Activated T-helper 17 cell treated with anti-CD3 and anti-CD28 coated beads, Interleukin-2, amount 50 U/mL, for 72 hours (primary cell): ENCODE measurements at places on chromosomes 11 and 22. TPM values are rescaled to one million over a fixed set of nuclear protein-coding genes. Genes with fewer than 3 reads are reported as not detected.

GRCh38 chr11:101996111-101996510 lies 51.1 kb upstream of the CFAP300 start:
- no peak for ATAC-seq

DNA sequence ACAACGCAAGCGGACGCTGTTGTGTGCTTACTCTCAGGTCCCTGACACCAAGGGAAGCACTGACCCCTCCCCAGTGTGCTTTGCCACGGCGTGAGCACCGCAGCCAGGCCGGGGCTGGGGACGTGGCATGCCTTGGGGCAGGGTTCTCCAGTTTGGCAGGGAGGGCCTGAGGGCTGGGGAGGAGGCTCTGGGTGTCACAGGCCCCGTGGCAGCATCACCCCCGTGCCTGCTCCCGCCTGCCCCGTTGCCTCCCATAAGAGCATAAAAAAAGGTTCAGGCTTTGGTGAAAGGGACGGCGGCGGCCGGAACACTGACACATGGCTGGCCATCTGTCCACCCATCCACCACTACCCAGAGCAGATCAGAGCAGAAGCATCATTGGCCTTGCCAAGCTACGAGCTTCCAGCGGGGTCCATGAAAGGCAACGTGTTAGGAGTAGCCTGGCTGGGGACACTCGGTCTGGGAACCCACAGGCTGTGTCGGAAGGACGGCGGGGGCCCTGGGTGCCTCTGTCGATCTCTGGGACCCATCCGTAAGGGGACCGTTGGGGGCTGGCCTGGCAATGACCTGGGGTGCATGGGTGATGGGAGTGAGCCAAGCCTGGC lies 183.0 kb downstream of the IGLL1 start:
- ATAC-seq, result no peak

The BIK gene
- 1.9 TPM for total RNA-seq

GRCh38 chr11:125941619-125942611 lies 3.9 kb upstream of the VSIG10L2 start:
- ATAC-seq, result peak; percentile 80

DNA sequence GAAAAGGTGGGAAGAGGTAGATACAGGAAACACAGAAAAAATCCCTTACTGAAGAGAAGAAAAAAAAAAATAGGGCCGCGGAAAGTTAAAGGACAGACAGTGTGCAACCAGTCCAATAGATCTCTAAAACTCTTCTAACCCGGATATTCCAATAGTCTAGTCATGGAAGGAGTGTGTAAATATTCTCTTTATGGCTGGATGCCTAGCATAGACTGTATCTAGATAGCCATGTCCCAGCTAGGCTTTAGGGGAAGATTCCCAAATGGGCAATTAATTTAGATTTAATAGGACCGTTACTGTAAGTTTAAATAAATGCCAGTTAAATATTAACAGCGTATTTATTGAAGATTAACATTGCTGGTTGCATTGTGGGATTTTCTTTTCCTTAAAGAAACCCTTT lies 532.7 kb downstream of the NTM start:
- ATAC-seq, result no peak

DNA sequence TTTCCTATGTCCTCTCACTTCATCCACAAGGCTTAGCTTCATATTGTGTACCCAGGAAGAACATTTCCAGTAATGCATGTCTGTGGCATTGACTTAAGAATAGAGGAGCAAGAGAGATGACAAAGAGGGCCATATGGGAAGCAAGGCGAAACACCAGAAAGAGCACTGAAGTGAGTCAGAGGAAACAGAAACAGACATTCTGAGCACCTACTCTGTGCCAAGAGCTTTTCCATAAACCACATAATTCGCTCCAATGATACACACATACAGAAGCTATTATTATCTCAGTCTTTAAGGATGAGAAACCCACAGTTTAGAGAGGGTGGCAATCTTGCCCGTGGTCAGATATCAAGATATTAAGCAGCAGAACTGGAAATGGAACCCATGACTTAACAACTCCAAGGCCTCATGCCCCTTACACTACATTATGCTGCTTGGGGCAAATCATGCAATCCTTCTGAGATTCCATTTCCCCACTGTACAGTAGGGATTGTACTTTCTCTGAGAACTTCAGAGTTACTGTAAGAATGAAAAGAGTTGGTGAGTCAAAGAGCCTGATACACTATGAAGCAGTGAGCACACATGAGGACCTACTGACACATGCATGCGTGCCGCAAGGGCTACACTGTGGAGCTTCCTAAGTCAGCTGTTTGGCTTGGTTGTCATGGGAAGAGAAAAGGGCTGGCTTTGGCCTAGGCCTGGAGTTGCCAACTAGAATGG lies 126.6 kb downstream of the KCNC1 start:
- no peak for ATAC-seq

DNA sequence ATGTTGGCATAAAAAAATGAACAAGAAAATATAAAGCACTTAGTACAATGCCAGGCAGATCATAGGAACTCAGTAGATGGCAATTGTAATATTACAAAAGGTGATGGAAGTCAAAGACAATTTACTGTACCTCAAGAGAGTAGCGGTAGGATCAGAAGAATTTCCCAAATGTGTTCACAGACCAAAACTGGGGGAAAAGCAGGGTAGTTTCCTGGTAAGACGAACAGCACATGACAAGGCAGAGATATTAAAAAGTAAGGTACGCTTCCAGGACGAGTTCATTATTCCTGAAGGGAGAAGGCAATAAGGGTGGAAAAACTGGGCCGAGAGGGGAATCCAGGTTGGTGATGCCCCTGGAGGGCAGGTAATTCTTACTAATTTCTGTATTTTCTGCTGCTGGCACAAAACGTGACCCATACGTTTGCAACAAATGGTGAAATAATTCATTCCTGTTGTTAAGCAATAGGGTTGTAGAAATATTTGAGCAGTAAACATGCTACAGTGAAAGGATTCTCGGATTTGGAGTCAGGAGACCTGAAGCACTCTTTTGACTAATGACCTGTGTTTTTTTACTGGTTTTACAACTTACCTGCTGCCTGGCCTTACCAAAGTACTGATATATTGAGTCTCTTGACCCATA lies 786 bp upstream of the ANKRD42 start:
- no peak for ATAC-seq

DNA sequence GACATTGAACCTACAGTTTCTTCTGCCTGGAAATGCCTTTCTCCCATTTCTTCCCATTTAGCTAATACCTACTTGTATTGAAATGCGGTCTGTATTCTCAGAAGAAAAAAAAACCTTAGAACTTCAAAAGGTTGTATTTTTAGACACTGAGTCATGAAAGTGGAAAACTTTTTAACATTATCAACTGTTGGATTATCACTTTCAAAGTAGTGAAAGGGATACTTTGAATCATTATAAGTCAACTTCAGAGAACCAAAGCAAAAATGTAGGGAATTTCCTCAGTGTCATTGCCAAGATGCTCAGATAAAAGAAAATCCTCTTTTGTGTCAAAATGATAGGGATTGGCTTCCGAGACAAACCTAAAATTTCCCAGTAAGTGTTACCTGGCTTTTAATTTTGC lies 6.6 kb downstream of the HOATZ start:
- ATAC-seq, result peak; percentile 50
